ENCODE measurements at places on chromosomes 5 and 9.

DNA sequence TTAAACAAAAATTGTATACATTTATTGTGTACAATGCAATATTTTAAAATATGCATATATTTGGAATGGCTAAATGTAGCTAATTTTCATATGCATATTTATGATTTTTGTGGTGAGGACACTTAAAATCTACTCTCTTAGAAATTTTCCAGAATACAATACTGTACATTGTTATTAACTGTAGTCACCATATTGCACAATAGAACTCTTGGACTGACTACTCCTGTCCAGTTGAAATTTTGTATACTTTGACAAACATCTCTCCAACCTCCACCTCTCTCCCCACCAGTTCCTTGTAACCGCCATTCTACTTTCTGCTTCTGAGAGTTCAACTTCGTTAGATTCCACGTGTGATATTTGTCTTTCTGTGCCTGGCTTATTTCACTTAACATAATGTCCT, 49.2 kb upstream of the TAF11L2 start:
- no peak for DNase-seq

DNA sequence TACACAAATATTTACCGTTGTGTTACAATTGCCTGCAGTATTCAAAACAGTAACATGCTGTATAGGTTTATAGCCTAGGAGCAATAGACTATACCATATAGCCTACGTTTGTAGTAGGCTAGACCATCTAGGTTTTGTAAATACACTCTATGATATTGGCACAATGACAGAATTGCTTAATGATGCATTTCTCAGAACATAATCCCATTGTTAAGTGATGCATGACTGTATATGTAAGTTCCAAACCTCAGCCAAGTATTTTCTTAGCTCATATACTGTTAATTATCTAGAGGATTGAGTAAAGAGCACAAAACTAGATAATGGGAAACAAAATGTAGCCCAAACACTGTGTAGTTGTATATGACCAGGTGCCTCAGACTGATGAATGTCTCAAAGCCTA, 220.1 kb downstream of the ANXA1 start:
- no peak for DNase-seq

DNA sequence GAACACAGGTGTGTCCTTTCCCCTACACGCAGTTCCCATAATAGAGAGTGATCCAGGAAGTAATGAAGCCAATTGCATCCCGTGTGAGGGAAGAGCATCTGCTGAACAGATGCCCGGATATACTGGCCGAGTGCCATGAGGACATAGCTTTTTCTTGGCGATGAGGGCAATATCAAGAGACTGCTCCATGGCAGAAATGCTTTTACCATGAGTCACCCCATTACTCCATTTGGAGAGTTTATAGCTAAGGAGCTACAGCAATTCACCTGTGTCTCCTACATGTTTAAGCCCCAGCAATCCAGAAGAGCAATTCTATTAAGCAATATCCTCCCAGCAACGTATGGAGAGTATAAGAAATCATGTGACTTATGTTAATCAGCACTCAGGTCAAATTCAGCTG, 222.0 kb upstream of the KLF4 start:
- DNase-seq, result peak; percentile 54

DNA sequence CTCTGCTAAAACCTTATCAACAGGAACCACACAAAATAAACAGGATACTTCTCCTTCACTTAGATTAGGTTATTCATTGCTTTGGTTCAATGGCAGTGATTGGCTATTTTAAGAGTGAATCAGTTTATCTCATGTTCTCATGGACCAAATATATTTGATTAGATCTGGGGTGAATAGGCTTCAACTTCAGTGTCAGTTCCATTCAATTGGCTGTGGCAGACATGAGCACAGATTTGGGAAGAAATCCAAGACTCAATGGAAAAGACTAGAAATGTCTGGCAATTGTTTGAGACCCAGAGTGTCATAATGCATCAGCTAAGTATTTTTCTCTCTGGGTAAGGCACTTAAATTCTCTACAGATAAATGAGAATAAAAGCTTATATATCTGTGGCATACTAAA, 37.1 kb downstream of the CDH18 start:
- DNase-seq, result no peak

- no peak for DNase-seq
These were observed 499 bp upstream of the ASPN start for GRCh38 chr9:92482805-92483204.

DNA sequence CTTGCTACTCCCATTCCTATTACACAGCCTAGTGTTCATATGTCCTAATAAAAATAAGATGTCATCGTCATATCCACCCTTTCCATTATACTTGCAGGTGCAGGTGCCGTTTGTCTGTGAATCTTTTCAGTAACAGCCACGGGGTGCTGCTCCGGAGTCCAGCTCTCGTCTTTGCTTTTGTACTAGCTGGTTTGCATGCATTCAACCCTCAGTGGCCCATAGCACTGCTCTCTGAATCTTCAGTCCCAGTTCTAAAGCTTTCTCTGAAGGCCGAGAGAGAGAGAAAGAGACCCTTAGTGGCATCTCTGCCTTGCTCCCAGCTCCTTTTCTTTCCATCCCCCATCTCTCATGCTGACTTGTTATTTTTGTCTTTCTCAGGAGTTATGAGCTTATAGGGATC, 468.5 kb downstream of the TMEM232 start:
- DNase-seq, result no peak
